ENCODE measurements at places on chromosomes 7 and 10.

GRCh38 chr7:116704650-116705228 lies 32.7 kb downstream of the MET start:
- no peak for DNase-seq

DNA sequence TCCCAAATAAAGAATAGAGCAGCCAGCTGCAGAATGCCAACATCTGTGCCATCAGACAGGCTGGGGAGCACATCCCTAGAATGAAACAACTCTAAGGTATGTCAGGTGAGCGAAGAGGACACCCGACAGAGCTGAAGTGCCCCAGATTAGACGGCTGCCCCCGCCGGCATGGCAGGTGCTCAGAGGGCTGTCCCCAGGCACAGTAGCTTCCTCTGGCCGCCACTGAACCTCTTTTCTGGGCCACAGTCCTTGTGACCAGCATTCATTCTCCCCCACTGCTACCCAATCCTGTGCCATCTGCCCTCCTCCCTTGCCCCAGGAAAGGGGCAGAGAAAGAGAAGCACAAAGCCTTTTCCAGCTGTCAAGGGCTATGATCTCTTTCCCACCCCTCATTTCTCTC lies 41.7 kb downstream of the RGS10 start:
- no peak for DNase-seq

GRCh38 chr7:81111781-81112540 lies 193.1 kb upstream of the SEMA3C start:
- DNase-seq, result no peak

DNA sequence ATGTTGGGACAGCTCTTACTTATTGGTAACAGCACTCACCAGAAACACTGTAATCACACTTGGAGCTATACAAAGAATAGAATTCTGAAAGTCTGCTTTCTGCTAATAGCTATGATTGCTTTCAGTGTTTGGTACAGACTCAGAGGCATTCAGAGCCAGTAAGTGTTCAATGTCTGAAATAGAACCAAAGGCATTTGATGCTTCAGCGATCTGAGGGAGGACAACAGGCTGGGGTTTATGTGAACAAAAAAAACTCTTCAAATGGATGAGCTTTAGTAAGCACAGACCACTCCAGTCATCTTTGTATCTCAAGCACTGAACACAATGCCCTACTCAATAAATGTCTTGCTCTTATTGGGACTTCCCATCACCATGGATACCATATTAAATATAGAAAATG lies 322.8 kb upstream of the GRM3 start:
- DNase-seq, result no peak

DNA sequence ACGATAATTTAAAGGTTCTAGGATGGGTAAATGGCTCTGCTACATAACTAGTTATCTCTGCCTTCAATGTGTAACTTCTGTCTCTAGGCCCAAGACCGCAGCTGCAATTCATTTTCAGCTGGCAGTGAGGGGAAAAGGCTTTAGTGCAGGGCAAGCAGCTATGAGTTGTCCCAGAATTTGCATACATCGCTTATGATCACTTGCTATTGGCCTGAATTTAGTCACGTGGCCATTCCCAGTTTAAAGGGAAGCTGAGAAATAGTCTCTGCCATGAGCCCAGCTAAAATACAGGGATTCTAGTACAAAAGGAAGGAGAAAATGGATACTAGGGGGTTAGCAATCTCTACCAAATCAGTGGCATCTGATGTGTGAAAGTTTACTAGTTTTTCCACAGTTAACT lies 145.8 kb upstream of the IMMP2L start:
- DNase-seq, result no peak

DNA sequence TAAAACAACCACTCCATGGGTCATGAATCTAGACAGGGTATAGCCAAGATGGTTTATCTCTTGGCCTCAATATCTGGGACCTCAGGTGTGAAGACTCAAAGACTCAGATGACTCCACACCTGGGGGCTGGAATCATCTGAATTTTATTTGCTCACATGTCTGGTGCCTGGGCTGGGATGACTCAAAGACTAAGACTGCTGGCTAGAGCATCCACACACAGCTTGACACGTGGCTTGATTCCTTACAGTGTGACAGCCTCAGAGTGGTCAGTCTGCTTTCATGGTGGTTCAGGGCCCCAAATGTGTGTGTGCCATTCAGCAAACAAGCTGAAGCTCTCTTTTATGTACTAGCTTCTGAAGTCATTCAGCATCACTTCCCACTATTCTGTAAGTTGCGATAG lies 333.7 kb downstream of the RNLS start:
- no peak for DNase-seq

GRCh38 chr10:89217057-89217990 lies 10.2 kb upstream of the CH25H start:
- peak; percentile 80 for DNase-seq

GRCh38 chr7:106329971-106330733 lies 45.4 kb upstream of the NAMPT start:
- DNase-seq, result no peak

GRCh38 chr10:102767428-102768160 lies 23.8 kb downstream of the WBP1L start:
- no peak for DNase-seq

GRCh38 chr7:2269991-2270460 lies 28.0 kb downstream of the NUDT1 start:
- DNase-seq, result no peak

- no peak for DNase-seq
Observed at GRCh38 chr7:17136126-17136525, 162.3 kb upstream of the AHR start.

- no peak for DNase-seq
Observed at GRCh38 chr7:98175260-98175940, 35.8 kb upstream of the BHLHA15 start.

DNA sequence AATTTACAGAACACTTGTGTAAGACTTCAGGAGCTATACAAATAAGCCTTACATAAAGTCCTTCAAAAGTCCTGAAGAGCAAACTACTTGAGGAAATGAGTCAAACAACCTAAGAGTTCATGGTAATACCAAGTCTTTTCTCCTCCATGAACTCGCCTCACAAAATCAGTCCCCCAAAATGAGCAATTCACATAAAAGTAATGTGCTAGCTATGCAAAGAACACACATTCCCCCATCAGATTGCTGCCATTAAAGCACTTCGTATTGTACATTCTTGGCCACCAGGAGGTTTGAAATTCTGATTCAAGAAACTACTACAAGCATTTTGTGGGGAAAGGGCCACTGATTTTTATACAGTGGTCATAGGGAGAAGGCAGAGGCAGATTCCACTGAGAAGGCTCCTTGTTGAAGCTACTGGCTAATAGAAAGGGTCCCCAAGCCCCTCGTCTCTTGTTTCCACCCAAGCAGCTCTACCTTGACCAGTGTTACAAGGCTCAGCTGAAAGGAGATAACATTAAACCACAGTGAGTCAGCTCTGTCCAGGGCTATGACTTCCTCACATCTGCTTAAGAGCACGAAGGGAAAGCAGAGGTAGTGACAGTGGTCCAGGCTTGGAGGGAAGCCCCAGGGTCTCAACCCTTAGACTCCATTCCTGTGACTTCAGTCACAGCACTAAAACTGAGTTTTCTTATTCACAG lies 115.2 kb upstream of the CDK1 start:
- peak; percentile 10 for DNase-seq

GRCh38 chr7:5360451-5360850 lies 63.2 kb downstream of the TNRC18 start:
- no peak for DNase-seq

DNA sequence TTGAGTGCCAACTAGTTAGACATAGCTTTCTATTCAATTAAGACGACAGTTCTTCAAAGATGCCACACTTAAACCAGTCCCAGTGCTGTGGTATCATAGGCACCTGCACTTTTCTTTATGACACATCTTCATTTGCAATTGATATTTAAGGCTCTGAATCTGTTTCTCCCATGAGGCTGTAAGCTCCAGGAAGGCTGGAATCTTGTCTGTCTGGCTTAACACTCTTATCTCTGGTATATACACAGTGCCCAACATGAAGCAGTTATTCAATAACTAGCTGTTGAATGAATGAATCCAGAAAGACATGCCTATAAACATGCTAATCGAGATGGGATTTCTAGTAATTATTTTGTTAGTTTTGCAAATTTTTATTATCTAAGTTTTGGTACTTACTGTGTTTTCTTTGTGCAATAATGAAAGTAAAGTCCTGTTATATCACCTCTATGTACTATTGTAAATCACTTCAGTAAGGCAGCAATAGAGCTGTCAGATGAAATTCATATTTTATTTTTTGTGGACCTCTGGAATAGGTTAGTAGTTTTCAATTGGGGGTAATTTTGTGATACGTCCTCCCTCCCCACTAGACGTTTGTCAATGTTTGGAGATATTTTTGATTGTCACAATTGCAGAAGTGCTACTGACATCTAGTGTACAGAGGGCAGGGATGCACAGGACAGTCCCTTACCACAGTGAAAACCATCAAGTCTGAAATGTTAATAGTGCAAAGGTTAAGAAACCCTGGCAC lies 51.3 kb upstream of the STEAP4 start:
- no peak for DNase-seq

DNA sequence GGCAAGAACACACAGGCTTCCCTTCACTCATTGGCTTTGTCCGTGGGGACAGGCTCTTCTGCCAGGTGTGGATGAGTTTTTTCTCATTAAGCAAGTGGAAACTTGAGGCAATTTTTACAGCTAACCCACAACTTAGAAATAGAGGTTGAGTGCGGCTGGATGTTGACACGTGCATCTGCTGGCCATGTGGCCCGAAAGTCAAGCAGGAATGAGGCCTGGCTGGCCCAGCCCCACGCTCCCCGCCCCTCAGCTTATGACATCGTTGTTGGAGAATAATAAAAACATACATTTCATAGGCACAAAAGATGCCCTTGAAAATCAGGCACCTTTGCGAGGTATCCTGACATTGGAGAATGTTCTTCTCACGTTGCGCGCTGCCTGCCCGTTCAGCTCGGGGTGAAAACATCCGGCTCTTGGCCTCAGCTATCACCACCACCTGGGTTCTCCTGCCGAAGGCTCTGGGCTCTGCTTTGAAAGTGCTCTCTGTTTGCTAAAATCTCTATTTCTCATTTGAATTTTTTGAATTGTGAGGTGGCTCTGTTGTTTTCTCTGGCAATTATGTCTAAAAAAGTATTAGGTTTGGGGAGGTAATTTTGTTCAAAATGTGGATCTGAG lies 310.7 kb downstream of the WDR37 start:
- DNase-seq, result no peak

DNA sequence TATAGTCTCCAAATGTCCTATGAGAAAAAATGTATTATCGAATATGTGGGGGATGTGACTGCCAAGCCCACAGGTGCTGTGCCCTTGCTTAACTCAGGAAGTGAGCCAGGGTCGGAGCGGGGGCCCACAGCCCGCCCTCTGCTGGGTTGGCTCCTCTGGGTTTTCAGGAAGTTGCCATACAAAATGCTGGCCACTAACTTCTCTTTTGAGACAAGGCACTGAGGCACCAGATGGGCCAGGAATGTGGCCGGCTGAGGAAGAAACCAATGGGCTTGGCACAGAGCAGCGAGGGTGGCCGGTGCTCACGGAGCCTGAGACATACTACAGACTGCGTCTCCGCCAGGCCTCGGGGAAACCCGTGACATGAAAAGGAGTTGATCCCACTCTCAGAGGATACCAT lies 58.9 kb downstream of the FAM53B start:
- DNase-seq, result no peak

DNA sequence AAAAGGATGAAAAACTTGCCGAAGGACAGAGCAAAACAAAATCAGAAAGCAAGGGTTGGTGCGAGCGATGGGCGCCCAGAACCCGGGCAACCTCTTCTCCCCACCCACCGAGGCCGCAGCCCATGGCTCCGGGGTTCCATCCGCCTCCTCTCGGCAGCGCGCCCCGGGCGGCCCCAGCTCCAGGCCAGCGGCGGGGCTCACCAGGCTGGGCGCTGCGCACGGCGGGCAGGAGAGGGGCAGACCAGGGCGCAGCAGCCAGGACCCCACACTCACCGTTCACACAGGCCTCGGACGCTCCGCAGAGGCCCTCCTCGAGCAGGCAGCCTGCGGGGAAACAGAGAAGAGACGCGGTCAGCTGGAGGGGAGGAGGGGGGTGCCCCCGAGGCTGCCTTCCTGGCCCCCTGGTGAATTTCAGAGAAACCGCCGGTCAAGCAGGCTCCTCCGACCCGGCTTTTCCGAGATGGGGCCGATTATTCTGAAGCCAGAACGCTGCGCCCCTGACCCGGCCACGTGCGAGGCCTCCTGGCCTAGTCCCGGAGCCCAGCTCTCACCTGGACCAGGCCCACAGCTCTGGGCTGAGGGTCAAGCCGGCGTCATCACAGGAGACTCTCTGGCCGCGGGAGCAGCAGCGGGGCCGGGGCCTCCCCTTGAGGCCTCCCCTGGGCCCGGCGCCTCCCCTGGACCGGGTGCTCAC lies 98.0 kb downstream of the PTPRN2 start:
- no peak for DNase-seq

DNA sequence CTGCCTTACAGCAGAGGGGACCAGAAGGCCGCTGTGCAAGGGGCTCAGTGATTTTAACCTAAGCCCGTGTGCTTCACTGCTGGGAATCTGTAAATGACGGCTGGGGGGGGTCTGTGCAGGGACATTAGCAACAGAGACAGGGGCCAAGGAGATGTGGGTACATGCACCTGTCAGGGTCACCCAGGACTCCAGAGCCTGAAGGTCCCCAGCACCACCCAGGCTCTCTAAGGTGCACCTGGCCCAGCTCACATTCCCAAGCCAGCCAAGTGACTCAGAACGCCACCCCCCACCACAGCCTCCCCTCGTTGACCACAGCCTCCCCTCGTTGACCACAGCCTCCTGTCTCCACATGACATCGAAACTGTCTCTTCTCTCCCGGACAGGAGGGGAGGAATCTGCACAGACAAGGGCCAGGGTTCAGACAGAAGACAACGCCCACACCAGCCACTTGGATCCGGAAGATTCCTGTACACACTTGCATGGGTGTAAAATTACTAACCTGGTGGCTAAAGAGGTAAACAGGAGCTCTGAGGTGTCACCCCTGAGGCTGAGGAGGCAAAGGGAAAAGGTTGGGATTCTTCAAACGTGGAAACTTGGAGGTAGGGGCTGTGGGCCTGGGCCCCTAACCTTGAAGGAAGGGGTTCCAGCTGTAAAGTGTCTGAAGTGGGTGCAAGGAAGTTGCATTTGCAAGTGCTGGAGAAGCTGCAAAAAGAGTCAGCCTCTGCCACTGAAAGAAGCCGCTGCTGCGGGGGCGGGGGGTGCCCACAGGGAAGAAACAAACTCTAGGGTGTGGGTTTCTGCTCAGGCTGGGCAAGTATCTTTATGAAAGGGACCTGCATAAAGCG lies 27.0 kb downstream of the CALML3 start:
- DNase-seq, result peak; percentile 24

DNA sequence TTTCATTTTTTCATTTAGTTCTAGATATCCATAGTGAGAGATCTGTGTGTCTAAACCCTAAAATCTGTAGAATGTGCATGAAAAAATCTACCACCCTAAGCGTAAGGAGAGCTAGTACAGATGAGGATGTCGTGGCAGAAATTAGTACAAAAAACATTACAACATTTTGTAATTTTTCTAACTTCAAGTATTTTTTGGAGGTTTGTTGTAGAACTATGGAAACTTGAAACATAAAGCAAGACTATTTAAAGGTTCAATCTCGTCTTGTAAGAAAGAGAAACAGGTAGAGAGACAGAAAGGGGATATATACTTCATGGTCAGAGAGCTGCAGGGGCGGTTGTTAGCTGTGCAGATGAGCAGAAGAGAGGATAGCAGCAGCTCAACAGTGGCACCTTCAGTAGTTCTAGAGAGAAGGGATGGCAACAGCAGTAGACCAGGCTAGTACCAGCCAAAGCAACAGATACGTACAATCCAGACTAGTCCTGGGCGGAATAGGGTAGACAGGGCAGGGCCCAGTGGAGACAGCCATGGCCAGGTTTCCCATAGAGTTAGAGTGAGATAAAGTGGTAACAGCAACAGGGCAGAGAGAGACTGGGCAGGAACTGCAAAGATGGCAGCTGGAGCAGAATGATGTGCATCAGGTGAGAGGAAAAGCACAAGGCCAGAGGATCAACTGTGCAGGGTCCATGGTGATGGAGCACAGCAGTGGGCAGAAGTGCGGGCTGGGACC lies 145.2 kb downstream of the FRMD4A start:
- DNase-seq, result no peak

Data from CD4-positive, alpha-beta T cell (primary cell).